ENCODE measurements at places on chromosomes 3 and 15.
A peak's percentile ranks its signal among the peaks of the same experiment; 100 is the strongest.

DNA sequence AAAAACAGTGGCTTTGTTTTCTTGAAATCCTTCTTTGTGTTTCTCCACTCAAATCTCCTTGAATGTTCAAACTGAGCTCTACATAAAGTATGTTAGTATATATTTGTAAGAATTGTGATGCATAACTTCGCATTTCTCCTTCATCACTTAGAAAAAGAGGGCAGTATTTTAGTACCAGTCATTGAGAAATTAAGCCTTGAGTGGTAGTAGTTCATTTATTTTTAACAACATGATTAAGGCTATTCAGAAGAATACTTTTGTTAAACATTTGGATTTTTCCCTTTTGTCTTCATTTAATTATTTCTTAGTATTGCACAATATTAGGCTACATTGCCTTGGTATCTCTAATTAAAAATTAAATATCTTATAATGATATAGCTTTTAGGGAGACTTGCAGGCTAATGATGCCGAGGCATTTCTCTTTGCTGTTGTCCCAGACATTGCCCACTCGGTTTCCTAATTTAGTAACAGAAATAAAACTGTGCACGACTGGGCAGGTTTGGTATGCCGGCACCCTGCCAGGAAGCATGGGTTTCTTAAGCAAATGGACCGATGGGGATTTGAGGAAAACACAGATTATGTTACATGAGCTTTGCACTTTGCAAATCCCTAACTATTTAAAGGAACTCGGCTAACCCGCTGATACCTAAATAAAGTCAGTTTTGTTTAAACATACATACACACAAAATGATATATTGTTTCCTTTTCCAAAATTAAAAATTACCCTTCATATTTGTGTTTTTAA lies 54.7 kb downstream of the LRRC28 start:
- no peak for DNase-seq

GRCh38 chr3:74106925-74107324 lies 482.2 kb upstream of the PDZRN3 start:
- no peak for DNase-seq

DNA sequence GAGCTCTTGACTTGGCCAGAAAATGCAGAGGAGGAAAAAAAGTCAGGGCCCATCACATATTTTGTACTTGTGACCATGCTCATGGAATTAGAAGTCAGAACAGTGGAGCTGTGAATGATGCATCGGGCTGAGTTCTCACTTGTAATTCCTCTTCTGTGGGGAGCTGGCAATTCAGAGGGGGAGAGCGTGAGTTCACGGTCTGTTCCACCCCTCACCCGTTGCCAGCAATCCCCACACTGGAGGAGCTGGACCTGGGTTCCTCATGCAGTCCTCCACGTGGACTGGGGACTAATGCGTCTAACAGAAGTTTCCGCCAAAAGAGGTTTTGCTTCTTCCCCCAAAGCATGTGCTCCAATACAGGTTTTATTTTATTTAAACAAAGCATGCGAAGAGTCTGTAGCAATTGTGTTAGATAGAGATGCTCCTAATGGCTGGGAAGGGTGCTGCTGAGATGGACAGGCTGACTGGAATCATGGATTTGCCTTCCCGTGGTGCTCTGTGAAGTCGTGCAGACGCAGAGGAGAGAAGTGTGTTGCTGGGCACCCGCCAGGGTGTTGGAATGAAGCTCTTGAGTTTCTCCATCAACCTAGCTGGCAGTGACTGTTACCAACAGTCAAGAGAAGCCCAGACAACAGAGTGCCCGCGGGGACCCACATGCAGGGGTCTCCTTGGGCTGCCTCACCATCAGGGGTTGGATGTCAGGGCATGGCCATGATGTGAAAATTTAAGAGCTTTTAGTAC lies 77.4 kb upstream of the PCSK6 start:
- DNase-seq, result no peak

- DNase-seq, result no peak
Measured at GRCh38 chr3:69105320-69105719, 17.1 kb downstream of the LMOD3 start.

DNA sequence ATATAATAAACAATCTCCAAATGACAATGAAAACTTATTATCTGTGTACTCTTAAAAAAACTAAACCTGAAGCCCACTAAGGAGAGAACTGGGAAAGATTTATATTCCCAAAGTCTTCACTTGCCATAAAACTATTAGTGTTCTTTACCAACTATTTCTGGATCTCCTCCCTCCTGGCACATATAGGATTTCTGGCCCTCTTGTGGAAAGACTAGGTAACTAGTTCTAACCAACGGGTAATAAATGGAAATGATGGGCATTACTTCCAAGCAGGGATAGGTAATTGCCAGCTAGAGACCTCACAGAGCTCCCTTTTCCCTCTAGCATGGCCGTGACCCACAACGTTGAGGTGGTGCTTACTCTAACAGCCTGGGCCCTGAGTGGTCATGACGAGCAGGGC lies 110.1 kb downstream of the DNAH12 start:
- no peak for DNase-seq

GRCh38 chr15:54618120-54618519 lies 578.6 kb downstream of the RSL24D1 start:
- no peak for DNase-seq

DNA sequence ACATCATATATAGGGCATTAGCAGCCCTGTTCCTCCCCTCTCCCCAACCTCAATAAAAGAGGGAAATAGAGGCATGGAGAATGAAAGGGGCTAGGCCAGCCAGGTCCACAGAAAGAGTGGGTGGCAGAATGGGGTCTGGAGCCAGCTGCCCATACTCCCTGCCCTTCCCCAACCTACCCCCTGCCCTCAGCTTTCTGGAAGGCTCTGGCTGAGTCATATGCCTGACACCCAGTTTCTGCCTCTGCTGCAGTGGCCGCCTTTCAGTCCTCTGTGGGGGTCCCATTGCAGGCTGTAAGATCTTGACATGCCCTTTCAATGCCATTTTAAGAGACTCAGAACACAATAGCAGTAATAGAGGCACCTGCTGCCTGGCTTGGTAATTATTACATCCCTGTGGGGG lies 95.7 kb downstream of the LINGO1 start:
- DNase-seq, result no peak

GRCh38 chr3:23356169-23356568 lies 153.0 kb downstream of the UBE2E2 start:
- no peak for DNase-seq

- no peak for DNase-seq
Measured at GRCh38 chr3:19147905-19148767, at the start of gene KCNH8. Gene KCNH8, plus strand, starts transcription at chr3:19148510. Its CDS starts 210 bp downstream, at chr3:19148720.

DNA sequence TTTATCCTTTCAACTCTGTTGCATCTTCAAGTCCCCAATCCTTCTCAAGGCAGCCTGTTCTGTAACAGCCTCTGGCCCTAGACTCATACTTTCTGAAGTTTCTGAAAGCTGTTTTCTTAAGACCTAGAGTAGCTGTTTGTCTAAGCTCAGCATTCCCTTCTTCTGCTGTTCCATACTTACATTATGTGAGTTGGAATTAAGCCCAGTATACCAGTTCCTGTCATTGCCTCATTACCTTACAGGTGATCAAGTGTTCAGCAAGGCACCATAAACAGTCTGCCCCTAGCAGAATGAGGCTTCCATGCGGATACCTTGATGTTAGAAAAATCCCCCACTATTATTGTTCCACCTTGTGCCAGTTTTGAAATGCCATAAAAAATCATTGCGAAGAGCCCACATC lies 180.6 kb downstream of the PLCL2 start:
- DNase-seq, result no peak

GRCh38 chr15:92120094-92120795 lies 266.7 kb downstream of the SLCO3A1 start:
- no peak for DNase-seq

GRCh38 chr15:81317642-81318017 lies 6.3 kb downstream of the STARD5 start:
- no peak for DNase-seq

DNA sequence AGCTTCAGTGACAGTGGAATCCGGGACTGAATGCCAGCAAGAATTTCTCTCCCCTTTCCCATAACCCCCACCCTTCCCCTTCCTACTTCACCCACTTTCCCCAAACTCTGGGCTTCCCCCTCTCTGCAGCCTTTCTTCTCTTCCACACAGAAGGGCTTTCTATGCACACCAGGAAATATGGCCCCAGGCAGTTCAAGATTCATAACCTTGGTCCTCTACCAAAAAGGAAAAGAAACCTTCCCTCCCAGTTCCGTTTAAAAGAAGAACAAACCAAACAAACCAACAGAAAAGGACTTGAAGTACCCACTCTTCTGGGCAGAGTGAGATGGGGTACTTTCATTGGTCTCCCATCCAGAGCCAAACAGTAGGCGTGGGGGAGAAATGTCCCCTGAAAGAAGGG lies 68.8 kb upstream of the ABHD2 start:
- DNase-seq, result no peak

- peak; percentile 49 for DNase-seq
Measured at GRCh38 chr3:50617096-50617791, at the start of gene MAPKAPK3. Gene MAPKAPK3, plus strand, starts transcription at chr3:50617151. Its CDS starts 415 bp downstream, at chr3:50617566.

DNA sequence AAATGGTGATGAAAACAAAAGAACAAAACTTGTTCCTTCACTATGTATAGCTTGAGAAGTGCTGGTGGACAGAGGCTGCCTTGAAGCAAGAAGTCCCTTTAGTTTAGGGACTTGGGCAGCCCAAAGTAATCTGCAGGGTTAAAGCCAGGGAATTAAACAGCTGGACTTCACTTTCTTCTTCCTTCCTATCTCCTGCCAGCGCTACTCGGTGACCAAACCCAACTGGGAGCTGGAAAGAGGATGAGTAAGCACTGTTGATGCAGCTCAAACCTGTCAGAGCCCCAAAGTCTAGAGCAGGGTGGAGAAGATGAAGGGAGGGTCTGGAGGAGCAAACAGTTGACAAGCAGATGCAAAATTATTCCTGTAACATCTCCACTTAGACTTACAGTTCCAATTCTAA lies 73.1 kb upstream of the FBN1 start:
- no peak for DNase-seq

DNA sequence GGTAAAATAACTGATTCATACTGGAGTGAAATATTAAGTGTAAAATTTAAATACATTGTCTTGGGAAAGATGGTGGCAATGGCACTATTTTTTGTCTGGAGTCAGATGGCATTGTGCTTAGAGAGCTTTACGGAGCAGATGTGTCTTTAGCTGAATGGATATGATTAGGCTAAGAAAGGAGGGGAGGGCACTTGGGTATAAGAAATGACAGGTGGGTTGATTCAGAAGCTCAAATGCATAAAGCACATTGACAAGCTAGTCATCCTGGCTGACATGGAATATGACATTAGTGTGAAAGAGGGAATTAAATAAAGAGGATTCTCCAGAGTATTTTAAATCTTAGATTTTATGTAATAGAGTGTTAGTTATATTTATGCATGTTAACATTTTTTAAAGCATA lies 570.1 kb upstream of the CBLB start:
- no peak for DNase-seq

GRCh38 chr3:12993517-12994356 lies 79.5 kb downstream of the IQSEC1 start:
- DNase-seq, result no peak

- no peak for DNase-seq
Measured at GRCh38 chr3:89221924-89222323, 114.5 kb downstream of the EPHA3 start.

GRCh38 chr3:147197739-147198138 lies 208.6 kb downstream of the ZIC4 start:
- no peak for DNase-seq

DNA sequence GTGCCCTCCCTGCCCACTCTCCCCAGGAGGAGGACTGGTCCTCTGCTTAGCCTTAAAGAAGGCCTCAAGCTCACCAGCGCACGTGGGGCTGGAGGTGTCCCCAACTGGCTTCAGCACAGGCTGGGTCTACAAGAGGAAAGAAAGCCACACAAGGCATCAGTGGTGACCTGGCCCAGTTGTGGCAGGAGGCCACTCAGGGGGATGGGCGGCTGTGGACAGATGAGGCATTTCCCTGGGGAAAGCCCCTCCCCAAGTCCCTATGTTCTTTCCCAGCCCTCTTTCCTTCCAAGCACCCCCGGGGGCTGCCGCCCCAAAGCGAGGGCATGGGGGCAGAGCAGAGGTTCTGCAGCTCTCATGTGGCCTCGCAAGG lies 155.2 kb upstream of the TLE3 start:
- DNase-seq, result no peak

GRCh38 chr3:64079369-64080150 lies 56.3 kb upstream of the PSMD6 start:
- no peak for DNase-seq

- DNase-seq, result peak; percentile 83
Measured at GRCh38 chr3:17874636-17875035, 132.2 kb upstream of the TBC1D5 start.

DNA sequence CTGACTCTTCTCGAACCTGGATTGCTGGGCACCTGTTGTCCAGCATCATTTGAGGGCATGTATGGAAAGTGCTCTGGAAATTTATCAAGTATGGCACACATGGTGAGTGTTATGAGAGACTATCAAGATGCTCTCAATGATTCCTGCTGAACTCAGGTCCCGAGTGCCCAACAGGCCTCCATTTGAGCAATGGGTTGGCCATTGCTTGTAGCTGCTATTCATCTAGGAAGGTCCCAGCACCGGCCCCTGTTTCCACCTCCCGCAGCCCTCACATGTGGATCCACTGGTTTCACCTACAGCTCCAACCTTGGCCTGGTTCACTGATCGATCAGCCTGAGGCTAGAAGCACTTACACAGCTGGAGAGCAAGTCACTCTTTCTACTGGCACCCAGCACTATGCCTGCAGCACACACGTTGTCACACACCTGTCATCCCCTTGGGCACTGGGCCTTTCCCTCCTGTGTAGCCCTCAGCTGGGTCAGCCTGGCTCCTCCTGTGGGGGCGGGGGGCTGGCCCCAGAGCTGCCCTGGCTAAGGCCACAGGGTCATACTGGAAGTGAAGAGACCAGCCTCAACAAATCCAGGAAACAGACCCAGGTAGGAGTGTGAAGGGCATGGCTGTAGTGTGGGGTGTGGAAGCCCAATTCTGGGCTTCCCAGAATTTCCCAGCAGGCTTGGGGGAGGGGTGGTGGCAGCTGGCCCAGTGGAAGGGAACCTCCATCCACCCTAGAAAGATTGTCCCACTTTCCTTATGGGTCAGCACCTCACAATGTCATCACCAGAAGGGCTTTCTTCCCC lies 41.7 kb upstream of the SMAD3 start:
- no peak for DNase-seq
